ENCODE measurements at places on chromosomes 4 and X. TPM values are rescaled to one million over a fixed set of nuclear protein-coding genes. Genes with fewer than 3 reads are reported as not detected.

DNA sequence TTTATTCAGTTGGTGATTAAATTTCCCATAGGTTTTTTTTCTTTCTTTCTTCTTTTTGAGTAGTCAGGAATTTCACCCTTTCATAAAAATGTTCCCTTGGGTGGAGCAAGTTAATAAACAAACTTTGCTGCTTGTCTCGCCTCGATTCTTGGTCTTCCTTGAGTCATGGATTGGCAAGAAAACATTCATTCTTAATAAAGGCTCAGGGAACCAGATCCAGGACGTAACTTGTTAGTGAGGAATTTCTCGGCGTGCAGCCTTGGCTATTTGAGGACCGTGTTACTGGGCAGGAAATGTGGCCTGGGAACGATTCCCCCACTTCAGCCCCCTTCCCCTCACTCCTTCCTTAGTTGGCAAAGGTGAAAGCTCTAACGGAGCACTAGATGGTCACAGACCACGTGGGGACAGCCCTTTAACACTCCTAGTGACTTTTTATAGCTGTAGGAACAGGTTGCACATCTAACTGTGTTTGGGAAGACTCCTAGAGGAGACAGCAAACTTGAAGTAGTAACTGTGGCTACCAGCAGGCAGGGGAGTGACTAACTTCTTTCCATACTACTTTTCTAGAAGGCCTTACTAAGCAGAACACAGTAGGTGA is 106.8 kb downstream of the UCHL1 start:
- H3K27ac ChIP-seq, result peak overlapping the region; percentile 88
- H3K4me1 ChIP-seq, result peaks cover 63% of the 10 kb centered on the region
- H3K36me3 ChIP-seq, result peaks cover 31% of the 10 kb centered on the region
- peaks cover 10% of the 10 kb centered on the region for H3K27me3 ChIP-seq
- DNase-seq, result no peak

- no peak overlapping the region for H3K27ac ChIP-seq
- peaks cover 30% of the 10 kb centered on the region for H3K36me3 ChIP-seq
- H3K4me1 ChIP-seq, result peaks cover 50% of the 10 kb centered on the region
- no peak for DNase-seq
- H3K27me3 ChIP-seq, result peaks cover 44% of the 10 kb centered on the region
- peak overlapping the region; percentile 98 for H3K4me3 ChIP-seq
These were observed 3.4 kb downstream of the MSX1 start for GRCh38 chr4:4862665-4863482.

Gene ADH1A
- total RNA-seq, result not detected

Gene SLC10A6
- not detected for total RNA-seq

DNA sequence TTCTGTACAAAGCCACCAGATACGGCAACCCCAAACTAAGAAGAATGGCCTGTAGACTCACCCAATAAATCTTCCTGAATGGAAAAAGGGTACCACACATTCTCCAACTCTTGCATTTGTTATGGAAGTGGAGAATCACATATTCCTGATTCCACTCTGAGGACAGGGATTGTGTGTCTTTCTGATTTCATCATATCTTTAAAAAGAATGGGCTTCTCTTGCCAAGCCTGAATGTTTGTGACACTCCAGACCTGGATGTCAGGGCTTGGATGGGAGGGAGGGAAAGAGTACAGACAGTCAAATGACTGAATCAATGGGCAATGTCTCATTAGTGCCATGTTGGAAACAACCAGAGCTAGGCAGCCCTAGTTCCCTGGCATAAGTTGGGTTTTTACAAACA is 77.4 kb downstream of the PLAC1 start:
- no peak for DNase-seq
- H3K27me3 ChIP-seq, result no peaks in the 10 kb centered on the region
- H3K4me3 ChIP-seq, result no peak overlapping the region
- H3K4me1 ChIP-seq, result peaks cover 13% of the 10 kb centered on the region
- H3K27ac ChIP-seq, result no peak overlapping the region

DNA sequence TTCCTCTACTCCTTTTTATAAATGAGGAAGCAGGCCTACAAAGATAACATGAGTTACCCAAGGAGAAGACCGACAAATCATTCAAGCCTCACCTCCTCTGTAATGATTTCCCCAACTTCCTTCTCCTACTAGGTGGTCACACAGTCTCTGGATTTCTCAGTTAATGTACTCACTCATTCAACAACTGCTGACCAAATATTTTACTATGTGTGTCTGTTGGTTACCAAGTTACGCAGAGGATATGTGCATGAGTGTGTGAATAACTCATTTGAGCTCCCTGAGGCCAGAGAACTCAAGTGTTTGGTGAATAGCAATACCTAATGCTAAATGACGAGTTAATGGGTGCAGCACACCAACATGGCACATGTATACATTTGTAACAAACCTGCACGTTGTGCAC is 10.4 kb downstream of the CASK start:
- DNase-seq, result no peak
- no peak overlapping the region for H3K27ac ChIP-seq
- peaks cover 2% of the 10 kb centered on the region for H3K4me1 ChIP-seq
- no peaks in the 10 kb centered on the region for H3K36me3 ChIP-seq

Gene HS6ST2
- 1.1 TPM for total RNA-seq

GRCh38 chrX:16469870-16470269 is 180.1 kb upstream of the S100G start:
- H3K4me1 ChIP-seq, result peaks cover 3% of the 10 kb centered on the region
- H3K4me3 ChIP-seq, result no peak overlapping the region
- no peak overlapping the region for H3K27ac ChIP-seq
- no peaks in the 10 kb centered on the region for H3K36me3 ChIP-seq
- H3K27me3 ChIP-seq, result peaks cover 1% of the 10 kb centered on the region
- DNase-seq, result no peak

- H3K36me3 ChIP-seq, result peaks cover 14% of the 10 kb centered on the region
- no peak overlapping the region for H3K4me3 ChIP-seq
- no peak for DNase-seq
- peaks cover 5% of the 10 kb centered on the region for H3K27me3 ChIP-seq
- H3K27ac ChIP-seq, result no peak overlapping the region
These were observed 47.2 kb downstream of the DMP1 start for GRCh38 chr4:87697272-87697671.

Gene NIPAL1
- 2.0 TPM for total RNA-seq

- no peaks in the 10 kb centered on the region for H3K4me1 ChIP-seq
- H3K27me3 ChIP-seq, result no peaks in the 10 kb centered on the region
- H3K36me3 ChIP-seq, result no peaks in the 10 kb centered on the region
- DNase-seq, result no peak
- no peak overlapping the region for H3K4me3 ChIP-seq
These were observed 29.2 kb downstream of the NKX1-1 start for GRCh38 chr4:1376841-1377605.

Gene IBSP
- total RNA-seq, result not detected

Gene F9
- not detected for total RNA-seq

Gene KLF8
- 13.9 TPM for total RNA-seq

DNA sequence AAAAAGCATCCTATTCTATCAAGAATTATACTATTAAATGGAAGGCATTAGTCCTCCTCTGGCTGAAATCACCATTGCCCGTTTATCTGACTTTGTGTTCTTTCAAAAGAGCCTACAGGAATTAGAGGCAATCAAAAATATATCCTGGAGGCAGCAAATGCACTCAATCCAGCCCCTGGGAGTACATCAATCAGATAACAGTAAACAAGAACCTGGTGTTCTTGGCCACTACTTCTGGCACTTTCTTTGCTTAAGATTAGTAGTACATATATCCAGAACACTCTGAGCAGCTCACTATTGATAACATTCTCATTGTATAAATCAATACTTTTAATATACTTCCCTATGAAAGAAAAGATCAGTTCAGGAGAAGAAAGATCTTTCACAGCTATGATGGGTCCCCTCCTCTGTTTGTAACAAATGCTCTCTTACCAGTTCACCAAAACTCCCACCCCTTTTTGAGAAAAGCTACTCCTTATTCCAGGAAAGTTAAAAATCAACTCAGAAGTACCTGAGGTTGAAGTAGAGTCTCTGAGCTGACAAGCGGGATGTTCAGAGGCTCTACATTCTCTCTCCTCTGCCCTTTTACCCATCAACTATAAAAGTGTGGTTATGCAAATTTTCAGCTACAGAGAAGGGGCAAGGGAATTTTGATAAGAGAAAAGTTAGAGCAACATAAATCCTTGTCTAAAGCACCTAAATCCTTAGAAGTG is 176.0 kb downstream of the COX18 start:
- no peak overlapping the region for H3K4me3 ChIP-seq
- H3K36me3 ChIP-seq, result no peaks in the 10 kb centered on the region
- no peaks in the 10 kb centered on the region for H3K4me1 ChIP-seq
- H3K27me3 ChIP-seq, result no peaks in the 10 kb centered on the region
- DNase-seq, result no peak

- H3K4me1 ChIP-seq, result peaks cover 55% of the 10 kb centered on the region
- H3K27ac ChIP-seq, result peak overlapping the region; percentile 99
- H3K27me3 ChIP-seq, result peaks cover 38% of the 10 kb centered on the region
- DNase-seq, result no peak
These were observed 904 bp upstream of the WDR1 start for GRCh38 chr4:10117359-10118047.

DNA sequence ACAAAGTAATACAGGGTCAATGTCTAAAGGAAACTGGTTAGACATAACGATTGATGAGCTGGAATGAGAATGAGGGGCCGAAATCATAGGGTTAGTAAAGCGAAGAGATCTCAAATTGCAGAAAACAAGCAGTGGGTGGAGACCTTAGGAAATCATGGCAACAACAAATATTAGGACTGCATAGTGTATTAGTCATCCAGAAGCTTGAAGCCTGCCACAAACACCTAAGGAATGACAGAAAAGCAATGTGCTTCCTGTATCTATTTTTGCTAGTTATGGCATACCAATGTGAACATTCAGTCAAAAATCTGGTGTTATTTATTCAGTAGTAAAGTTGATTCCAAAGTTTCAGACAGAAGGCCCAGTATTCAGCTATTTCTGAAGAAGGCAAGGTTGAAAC is 410.9 kb upstream of the CT83 start:
- no peaks in the 10 kb centered on the region for H3K36me3 ChIP-seq
- H3K4me3 ChIP-seq, result no peak overlapping the region
- no peak overlapping the region for H3K27ac ChIP-seq
- DNase-seq, result no peak
- H3K4me1 ChIP-seq, result no peaks in the 10 kb centered on the region

GRCh38 chr4:121093261-121093660 is 20.9 kb upstream of the NDNF start:
- no peaks in the 10 kb centered on the region for H3K27me3 ChIP-seq
- no peak overlapping the region for H3K4me3 ChIP-seq
- H3K4me1 ChIP-seq, result peaks cover 2% of the 10 kb centered on the region
- no peak for DNase-seq
- no peak overlapping the region for H3K27ac ChIP-seq
- H3K36me3 ChIP-seq, result no peaks in the 10 kb centered on the region

DNA sequence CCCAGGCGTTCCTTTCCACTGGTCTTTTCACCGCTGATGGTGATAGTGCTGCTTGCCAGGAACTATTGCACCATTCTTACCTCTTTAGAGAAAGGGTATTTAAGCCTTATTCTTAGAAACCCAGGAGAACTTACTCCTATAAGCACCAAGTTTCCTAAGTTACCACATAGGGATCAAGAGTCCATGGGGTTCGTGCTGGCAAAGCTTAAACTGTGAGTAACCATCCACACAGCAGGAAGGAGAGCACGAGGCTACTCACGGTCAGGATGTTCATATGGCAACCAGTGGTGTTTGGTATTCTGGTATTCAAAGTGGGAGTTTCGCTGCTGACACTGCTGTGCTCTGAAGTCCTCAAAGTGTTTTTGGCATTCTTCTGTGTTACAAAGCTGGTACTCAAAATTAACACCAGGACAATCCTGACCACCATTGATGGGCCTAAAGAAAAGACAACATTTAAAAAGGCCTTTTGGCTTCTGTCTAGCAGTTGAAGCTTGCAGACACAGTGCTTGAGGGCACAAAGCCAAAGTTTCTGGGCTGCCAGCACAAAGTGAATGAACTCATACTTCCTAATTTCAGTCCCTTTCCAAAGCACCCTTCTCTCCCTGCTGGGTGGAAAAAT is 256.9 kb downstream of the ADAMTS3 start:
- H3K4me3 ChIP-seq, result no peak overlapping the region
- H3K4me1 ChIP-seq, result no peaks in the 10 kb centered on the region
- peak overlapping the region; percentile 42 for H3K27ac ChIP-seq
- no peaks in the 10 kb centered on the region for H3K27me3 ChIP-seq
- no peak for DNase-seq

- no peaks in the 10 kb centered on the region for H3K4me1 ChIP-seq
- H3K4me3 ChIP-seq, result no peak overlapping the region
- DNase-seq, result no peak
These were observed 19.5 kb upstream of the SUPT20HL2 start for GRCh38 chrX:24333371-24333770.

Gene PTPN13
- 5.6 TPM for total RNA-seq

DNA sequence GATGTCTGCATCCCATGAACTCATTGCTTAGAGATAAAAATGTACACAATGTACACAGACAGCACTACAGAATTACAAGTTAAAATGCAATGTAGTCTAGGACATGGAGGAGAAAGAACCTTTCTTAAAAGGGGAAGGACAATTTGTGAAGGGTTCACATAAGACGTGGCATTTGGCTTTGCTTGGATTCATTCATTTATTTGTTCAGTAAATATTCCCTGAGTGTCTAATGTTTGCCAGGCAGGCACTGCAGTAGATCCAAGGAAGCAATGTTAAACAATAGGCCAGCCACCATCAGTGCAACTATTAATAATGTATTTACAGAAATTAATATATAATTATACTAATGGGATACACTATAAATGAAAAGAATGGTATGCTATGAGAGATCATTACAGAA is 94.4 kb downstream of the GRIA2 start:
- no peak for DNase-seq
- H3K27me3 ChIP-seq, result no peaks in the 10 kb centered on the region
- H3K36me3 ChIP-seq, result no peaks in the 10 kb centered on the region
- H3K27ac ChIP-seq, result no peak overlapping the region
- H3K4me1 ChIP-seq, result no peaks in the 10 kb centered on the region

GRCh38 chr4:187910741-187911140 is 84.8 kb upstream of the ZFP42 start:
- H3K27me3 ChIP-seq, result peaks cover 2% of the 10 kb centered on the region
- H3K36me3 ChIP-seq, result no peaks in the 10 kb centered on the region
- H3K4me1 ChIP-seq, result no peaks in the 10 kb centered on the region
- no peak for DNase-seq
- H3K27ac ChIP-seq, result no peak overlapping the region
- H3K4me3 ChIP-seq, result no peak overlapping the region

DNA sequence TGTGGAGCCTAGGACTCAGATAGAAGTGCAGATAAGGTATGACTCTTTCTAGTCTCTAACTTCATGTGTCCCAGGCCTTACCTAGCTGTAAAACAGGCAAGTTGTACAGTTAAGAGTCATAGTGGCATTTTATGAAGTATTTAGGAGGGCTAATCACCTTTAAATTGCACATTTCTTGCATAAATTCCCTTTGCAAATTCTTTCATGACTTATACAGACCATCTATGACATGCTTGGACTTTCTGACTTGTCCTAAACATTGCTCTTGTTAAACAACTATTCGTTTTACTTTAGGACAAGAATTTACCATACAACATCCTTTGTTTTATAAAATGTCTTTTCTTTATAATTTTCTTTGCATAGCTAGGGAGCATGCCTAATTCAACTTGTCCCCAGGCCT is 7.8 kb upstream of the RRAGB start:
- H3K4me1 ChIP-seq, result no peaks in the 10 kb centered on the region
- H3K36me3 ChIP-seq, result no peaks in the 10 kb centered on the region
- no peaks in the 10 kb centered on the region for H3K27me3 ChIP-seq
- H3K4me3 ChIP-seq, result no peak overlapping the region

All from endothelial cell (in vitro differentiated cells).